ENCODE measurements at places on chromosomes 12 and 14.

DNA sequence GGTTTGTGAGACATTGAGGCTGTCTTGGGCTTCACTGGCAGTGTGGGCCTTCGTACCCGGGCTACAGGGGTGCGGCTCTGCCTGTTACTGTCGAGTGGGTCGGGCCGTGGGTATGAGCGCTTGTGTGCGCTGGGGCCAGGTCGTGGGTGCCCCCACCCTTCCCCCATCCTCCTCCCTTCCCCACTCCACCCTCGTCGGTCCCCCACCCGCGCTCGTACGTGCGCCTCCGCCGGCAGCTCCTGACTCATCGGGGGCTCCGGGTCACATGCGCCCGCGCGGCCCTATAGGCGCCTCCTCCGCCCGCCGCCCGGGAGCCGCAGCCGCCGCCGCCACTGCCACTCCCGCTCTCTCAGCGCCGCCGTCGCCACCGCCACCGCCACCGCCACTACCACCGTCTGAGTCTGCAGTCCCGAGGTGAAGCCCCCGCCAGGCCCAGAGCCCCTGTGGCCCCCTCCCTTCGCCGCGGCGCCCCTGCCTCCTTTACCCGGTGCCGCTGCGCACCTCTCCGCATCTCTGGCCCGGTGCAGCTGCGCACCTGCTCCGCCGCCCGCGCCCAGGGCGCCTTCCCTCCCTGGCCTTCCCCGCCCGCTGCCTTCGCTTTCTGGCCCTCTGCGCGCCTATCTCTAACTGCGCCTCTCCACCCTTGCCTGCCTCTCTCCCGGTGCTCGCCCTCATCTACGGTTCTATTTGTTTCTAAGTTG lies at the start of gene ENO2:
Gene ENO2 (plus strand): TSS at position 335 of the 701 bp plus-strand sequence. CDS start 1,253 bp downstream, outside the sequence.
- peak; percentile 81 for DNase-seq

GRCh38 chr12:68180792-68181744 lies 21.5 kb upstream of the IFNG start:
- no peak for DNase-seq

DNA sequence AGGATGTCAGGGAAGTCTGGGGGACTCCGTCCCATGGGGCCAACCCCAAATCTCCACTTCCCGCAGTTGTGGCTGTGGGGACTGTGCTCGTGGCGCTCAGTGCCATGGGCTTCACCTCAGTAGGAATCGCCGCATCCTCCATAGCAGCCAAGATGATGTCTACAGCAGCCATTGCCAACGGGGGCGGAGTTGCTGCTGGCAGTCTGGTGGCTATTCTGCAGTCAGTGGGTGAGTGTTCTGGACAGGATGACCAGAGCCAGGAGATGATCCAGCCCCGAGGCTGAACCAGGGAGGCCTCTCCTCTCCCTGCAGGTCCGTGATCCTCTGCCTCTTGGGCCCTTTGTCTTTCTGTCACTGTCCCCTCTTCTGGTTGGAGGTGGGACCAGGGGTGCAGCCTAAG lies 8.8 kb upstream of the IFI27 start:
- DNase-seq = no peak

DNA sequence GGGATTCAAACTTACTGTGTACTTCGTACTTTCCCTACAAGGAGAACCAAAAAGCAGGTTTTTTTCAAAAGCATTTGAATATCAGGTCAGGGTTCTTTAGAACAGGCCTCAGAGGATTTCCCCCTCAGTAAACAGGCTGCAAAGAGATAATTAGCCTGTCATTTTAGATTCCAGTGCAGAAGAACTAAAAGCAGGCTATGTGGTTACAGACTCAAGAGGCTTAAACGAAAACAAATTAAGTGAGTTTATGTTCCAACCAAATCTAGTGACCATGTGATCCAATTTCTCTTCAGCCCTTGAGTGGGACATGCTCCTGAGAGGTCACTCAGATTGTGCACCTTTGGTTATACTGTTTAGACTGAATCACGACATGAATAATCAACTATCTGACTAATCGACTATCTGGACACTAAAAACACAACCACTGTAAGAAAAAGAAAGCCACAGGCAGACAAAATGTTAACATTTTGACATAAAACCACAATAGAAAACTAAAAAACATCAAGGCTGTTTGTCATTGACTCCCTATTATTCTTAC lies 4.5 kb downstream of the TMED8 start:
- DNase-seq = no peak

DNA sequence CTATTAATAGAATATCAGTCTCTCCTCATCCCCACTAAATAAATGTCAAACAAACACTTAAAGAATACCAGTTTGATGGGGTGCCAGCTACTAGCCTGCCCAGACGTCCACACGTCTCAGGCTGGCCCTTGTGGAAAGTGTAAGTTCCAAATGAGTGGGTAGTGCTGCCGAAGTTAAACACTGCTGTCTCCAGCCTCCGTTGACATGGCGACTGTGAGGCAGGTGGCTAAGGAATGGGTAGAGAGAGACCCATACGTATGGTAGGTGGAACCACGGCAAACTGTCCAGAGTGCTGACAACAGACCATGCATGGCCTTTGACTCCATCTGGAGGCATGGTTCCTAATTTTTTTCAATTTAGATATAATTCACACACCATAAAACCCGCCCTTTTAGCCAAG lies 37.9 kb downstream of the PITPNM2 start:
- no peak for DNase-seq

DNA sequence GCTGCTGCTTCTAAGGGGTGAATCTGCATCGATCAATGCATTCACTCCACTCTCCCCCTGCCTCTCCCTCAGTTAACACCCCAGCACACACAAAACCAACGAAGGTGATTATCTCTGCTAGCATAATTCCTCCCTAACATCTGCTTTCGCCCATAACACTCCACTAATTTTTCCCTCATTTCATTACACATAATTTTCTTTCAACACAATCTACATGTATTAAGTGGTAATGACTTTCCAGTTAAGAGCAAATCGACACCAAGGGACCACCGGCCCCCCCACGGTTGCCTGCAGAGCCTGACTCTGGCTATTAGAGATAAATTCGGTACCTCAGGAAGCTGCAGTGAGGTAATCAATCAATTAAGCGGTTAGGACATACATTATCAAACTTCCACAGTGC lies 1115.6 kb downstream of the BCL11B start:
- no peak for DNase-seq

DNA sequence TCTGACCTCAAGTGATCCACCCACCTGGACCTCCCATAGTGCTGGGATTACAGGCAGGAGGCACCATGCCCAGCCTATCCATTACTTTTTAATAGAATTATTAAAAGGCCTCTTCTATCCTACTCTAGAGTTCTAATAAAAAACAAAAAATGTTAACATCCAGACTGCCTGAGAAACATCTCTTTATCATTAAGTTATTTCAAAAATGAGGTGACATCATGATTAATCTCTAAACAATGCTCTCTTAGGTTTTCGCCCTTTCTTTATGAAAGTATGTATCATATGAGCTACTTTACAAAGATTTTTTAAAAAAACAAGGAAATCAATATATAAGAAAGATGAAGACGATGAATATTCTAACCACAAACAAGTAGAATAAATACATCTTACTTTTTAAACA lies 52.6 kb downstream of the FGD6 start:
- DNase-seq = no peak

- peak; percentile 35 for DNase-seq
Measured at GRCh38 chr14:95516554-95517181, at the start of gene SYNE3. Gene SYNE3 (minus strand): TSS chr14:95516650. CDS start chr14:95475821, 40,829 bp downstream.

DNA sequence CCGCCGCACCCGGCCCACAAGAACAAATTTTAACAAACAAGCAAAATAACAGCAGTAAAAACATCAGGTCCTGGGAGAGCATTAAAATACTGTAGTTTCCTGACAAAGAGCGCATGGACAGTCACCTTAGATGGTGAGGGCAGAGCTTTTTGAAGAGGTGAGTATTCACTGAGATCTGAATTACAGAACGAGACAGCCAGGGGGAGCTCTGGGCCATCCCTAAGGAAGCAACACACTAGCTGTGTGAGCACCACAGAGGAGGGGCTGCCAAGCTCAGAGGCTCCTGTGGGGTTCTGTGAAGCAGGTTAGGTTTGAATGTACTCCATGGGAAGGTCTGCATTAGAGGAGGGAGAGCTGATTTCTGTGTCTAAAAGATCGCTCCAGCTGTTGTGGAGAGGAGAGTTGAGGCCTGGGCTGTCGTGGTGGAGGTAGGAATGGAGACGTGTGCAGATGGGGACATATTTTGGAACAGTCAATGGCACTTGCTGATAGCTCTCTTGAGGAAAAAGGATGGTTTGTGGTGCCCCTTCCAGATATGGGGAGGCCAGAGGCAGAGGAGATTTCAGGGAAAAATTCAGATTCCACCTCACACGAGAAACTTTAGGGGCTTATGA lies 72.9 kb downstream of the TRAFD1 start:
- peak; percentile 49 for DNase-seq

GRCh38 chr14:105709281-105710118 lies 183.1 kb downstream of the TMEM121 start:
- peak; percentile 2 for DNase-seq

GRCh38 chr12:104526320-104526719 lies 69.6 kb downstream of the CHST11 start:
- no peak for DNase-seq

DNA sequence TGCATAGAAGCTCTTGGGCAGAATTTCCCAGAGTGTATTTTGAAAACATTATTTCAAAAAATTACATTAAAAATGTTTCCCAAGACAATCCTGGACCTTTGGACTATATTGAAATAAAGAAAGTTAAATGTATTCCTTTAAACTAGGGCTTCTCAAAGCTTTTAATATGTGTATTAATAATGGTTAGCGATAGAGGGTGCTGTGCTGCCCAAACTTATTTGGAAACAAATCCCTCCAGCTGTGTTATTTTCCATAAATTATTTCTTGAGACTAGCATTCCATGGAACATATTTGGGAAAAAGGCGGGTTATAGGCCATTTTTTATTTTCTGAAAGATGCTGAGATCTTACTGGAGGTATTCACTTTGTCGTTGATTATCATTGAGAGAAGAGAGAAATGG lies 397.8 kb upstream of the MIS18BP1 start:
- no peak for DNase-seq

- DNase-seq = no peak
Measured at GRCh38 chr12:93008044-93008778, 79.1 kb upstream of the EEA1 start.

DNA sequence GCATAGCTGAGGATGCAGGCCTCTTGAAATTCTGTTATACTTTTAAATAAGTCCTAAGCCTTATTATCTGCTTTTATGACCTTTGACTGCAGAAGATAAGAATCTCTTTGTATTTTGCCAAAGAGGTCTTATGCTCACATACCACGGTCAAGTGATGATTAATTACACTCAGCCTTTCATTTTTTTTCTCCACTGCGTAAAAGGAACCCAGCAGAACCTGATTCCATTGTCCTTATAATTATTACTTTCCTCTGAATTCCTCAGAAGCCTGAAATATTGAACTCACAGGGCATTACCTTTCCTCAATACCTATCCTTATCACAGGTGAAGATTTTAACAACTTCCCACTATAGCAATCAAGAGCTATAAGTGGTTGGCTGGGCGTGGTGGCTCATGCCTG lies 498.7 kb upstream of the RPL10L start:
- no peak for DNase-seq

GRCh38 chr12:131074221-131075083 lies 120.7 kb downstream of the ADGRD1 start:
- peak; percentile 42 for DNase-seq

GRCh38 chr12:1670358-1671268 lies 20.3 kb upstream of the ADIPOR2 start:
- DNase-seq = no peak

DNA sequence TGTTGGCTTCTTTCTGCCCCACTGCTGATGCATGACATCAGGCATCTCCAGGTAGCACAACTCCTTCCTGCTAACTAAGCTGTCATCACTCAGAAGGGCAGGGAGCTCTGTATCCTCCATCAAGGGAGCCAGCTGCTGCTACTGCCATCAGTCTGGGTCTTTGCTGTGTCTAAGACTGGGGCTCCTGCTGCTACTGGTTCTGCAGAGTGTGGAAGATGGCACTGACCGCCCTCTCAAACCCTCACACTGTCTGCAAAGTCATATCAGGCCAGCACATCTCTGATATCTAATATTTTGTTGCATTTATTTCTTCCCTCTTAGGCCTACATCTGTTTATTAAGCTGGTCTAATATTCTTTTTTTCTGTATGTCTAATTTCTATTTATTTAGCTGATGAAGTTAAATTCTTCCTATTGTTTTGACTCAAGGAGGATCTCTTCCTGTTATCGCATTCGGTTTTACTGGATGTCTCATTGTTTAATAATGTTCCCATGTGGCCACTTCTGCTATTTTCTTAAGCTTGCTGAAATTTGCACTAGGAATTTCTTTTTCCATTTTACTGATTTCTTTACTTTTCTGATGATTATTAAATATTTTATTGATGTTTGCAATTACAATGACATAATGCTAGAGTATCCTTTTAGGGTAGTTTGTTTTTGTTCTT lies 7.6 kb upstream of the E2F7 start:
- no peak for DNase-seq

DNA sequence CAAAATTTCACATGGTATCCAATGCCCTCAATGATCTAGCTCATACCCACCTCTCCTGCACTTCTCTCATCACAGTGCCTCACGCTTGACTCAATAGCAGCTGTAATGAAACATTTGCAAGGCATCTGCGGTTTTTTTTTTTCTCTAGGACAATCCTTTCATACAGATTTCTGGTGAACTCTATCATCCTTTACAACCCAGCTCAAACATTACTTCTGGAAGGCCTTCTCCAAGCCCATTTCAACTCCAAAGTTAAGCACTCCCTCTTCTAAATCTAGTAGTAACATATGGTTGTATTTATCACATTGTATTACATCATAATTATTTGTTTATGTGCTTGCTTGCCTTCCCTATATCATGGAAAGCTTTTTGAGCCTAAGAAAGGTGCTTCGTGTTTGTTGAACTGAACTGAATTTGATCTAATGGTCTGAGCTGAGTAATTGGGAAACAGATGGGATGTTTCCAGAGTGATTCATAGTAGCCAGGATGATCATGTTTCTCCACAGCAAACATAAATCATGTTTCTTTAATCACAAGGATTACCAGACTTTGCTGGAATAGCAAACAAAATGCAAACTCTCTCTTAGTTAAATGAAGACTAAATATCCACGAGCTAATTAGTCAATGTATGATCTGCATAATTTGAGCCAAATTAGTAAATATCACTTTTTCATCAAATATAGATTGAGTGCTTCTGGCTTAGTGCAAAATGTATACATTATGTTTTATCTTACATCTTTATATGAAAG lies 14.3 kb downstream of the CFL2 start:
- DNase-seq = no peak

Measured in suppressor macrophage (primary cell).